Mucosa of gallbladder (tissue), 1 donor: ENCODE measurements at places on chromosomes 5 and 9. TPM values are rescaled to one million over a fixed set of nuclear protein-coding genes. Genes with fewer than 3 reads are reported as not detected.

DNA sequence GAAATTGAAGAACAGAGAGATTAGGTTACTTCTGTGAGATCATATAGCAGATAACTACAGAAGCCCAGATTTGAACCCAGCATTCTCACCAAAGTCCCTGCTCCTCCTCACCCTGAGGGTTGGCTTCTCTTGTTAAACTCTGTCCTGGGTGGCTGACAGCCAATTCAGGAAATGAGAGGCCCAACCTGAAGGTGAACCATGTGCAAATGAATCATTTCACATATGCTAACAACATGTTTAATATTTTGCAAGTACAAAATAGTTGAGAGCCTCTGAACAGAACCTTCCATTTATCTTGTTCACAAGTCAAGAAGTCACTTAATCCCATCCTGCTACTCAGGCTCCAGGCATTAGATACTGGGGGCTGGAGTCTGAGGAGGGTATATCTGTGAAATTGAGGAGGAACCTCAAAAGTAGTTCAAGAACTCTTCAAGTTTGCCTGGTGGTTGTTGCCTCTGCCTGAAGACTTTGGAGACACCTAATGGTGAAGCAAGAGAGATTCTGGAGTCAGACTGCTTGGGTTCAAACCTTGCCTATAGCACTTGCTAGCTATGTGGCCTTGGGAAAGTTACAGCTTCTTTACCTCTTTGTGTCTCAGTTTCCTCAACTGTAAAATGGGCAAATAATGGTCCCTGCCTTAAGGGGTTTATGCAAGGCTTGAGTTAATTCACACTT is 564.0 kb downstream of the PSAT1 start:
- DNase-seq, result no peak

The SPINK7 gene
- not detected for total RNA-seq

GRCh38 chr5:9015260-9015936 is 530.5 kb downstream of the SEMA5A start:
- DNase-seq, result no peak

DNA sequence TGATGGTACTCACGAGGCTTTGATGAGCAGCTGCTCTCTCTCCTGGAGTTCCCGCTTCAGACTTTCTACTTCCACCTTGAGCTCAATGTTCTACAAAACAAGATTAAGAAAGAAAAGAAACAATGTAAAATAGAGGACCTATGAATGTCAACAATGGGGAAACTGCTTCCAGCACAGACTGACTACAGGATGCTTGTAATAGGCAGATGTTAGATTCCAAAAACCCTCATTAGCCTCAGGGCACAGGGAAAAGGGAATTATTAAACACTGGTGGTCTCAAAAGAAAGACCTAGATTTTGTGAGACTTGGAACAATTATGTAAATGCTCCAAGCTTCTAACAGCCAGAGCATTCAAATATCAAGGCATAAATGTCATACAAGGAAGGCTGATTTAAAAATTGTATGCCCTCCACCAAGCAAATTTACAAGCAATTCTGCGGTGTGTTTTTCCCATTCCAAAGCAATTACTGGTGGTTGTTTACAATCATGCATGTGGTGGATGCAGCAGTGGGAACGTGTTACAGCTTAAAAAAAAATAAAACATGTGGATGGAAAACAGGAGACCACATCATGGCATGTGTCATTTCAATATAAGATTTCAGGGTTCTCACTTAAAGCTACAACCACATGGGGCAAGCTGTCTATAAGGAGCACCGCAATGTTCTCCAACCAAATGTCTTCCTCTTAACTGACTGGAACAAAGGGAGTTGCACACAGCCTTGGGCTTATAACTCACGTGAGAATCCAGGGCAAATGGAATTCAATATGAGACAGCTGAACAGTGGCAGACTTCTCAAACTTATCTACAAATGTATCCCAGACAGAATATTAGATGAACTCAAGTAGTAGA is 34.0 kb downstream of the CDK5RAP2 start:
- no peak for DNase-seq

DNA sequence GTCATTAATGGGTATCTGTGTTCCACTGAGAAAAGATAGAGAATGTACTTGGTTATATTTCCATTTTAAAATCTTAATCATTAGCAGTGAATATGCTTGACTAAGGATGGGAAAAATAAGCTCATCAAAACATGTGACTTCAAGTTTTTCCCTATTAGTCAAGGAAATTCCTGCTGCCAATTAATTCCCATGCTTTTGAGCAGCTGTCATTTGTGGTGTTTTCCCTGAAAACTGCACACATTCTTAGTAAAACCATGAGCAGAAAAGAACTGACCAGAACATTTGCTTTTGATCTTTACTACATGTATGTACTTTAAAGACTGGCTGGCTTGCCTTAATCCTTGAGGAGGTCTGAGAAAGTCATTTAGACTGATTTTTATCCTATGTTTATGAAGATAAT is 75.2 kb downstream of the AOPEP start:
- no peak for DNase-seq

GRCh38 chr9:28365728-28366127 is 792.4 kb upstream of the C9orf72 start:
- no peak for DNase-seq

The RETREG1 gene
- 63.7 TPM for total RNA-seq

The MEIKIN gene
- not detected for total RNA-seq

GRCh38 chr5:147876626-147877025 is 1.9 kb upstream of the SCGB3A2 start:
- no peak for DNase-seq

- no peak for DNase-seq
Observed at GRCh38 chr9:88362681-88363080, 25.6 kb upstream of the SPIN1 start.

DNA sequence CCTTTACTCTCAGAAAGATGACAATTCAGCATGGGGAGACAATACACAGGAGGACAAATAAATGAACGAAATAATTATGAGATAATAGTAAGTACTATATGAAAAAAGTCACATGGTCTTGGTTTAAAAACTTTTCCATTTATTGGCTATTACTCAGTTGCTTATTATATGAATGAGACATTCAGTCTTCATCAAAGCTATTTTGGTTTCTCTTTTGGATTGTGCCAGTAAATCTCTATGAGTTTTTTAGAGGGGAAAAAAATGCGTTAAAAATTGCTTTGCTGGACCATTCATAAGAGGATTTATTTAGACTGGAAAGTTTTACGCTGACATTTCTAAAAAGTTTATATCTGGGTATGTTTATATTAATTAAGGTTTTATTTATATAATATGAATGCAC is 137.7 kb downstream of the AOPEP start:
- DNase-seq, result no peak

DNA sequence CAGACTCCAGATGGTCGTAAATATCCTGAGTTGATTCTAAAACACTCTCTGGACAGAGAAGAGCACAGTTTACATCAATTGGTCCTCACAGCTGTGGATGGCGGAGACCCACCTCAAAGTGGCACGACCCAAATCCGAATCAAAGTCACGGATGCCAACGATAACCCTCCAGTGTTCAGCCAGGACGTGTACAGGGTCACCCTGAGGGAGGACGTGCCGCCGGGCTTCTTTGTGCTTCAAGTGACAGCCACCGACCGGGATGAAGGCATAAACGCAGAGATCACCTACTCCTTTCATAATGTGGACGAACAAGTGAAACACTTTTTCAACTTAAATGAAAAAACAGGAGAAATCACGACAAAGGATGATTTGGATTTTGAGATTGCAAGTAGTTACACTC is 891 bp downstream of the PCDHGB2 start:
- DNase-seq, result no peak

DNA sequence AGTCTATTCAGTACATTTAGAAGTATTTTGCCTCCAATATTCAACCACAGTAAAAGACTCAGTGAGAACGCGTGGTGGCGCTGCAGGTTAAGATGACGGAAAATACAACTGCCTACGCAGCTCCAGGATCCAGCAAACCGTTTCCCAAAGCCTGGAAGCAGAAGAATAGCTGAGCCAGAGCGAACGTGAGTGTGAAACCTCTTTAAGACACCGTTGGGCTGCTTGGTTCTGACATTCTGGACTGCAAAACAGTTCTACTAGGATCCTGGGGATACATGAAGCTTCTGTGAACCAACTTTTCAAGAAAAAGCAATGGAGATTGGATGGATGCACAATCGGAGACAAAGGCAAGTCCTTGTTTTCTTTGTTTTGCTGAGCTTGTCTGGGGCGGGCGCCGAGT is at the start of gene PCDHB16:
Gene PCDHB16, plus strand, starts transcription at position 140 of the 400 bp plus-strand sequence. Its CDS starts 173 bp downstream, at position 313.
- DNase-seq, result no peak

DNA sequence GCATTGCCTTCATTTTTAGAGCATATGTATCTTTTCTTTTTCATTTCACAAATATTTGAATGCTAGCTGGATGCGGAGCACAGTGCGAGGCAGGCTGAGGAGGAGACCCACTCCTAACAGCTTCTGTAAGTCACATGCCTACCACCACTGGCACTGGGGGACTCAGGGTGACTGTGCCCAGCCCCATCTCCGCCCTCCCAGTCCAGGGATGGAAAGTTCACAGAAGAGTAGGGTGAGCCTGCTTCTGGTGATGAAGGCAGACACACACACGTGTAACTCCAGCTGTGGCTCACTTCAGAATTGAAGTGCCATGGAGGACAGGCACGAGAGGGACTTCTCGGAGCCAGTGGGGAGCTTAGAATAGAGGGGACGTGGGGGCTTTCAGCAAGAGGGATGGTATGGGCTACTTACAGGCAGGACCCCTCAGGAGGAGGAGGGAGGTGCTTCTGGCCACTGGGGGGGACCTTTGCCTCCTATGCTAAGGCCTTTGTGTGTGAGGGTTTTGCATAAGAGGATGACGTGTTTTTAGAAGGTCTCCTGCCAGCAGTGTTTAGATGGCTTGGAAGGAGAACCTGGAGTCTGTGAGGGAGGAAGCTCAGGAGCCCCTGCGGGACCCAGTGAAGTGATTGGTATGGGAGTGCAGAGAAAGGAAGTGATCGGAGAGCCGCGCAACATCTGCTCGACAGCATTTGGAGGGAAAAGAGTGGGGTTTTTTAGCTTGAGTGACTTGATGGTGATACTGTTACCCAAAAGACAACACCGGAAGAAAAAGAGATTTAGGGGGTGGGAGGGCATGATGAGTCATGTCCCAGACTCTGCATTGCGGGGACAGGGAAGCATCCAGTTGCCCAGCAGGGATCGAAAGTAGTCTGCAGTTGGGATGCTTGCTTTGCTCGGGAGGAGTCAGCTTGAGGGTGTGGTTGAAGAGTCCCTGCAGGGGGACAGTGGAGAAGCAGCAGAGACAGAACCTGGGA is 163.5 kb upstream of the OTULINL start:
- no peak for DNase-seq

- no peak for DNase-seq
Observed at GRCh38 chr5:143130613-143131305, 272.7 kb downstream of the NR3C1 start.

DNA sequence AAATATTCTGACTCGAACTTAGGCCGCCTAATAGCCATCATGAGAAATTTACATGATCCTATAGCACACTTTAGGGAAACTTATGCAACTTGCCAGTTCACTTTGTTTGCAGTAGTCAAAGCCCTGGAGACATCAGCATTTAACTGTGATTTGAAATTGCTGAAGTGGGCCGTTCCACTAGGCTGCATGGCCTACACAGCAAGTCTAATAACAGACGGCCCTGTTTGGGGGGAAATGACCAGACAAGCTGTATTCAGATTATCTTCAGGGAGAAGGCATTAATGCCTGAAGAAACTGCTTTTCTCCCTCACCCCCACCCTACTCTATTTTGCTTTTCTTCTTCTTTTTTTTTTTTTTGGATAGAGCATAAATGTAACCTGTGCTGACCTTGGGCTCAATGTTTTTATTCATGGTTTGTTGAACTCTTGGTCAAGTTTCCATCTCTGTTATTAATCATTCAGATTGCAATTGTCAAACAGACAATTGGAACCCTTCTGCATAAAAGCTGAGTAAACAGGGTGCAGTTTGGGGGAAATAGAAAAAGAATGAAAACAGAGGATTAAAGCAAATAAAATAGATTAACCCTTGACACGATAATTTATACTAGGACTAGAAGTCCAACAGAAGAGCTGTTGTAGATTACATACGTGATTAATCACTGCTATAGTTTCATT is 1928.2 kb upstream of the WWC1 start:
- DNase-seq, result no peak

The ANKRD55 gene
- 0.20 TPM for total RNA-seq

DNA sequence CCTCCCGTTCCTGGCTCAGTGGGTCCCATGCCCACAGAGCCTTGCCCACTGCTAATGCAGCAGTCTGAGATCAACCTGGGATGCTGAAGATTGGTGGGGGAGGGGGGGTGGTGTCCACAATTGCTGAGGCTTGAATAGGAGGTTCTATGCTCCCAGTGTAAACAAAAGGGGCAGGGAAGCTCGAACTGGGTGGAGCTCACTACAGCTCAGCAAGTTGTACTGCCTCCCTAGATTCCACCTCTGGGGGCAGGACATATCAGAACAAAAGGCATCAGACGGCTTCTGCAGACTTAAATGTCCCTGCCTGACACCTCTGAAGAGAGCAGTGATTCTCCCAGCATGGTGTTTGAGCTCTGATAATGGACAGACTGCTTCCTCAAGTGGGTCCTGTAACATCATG is 885.6 kb upstream of the COX7C start:
- DNase-seq, result no peak

DNA sequence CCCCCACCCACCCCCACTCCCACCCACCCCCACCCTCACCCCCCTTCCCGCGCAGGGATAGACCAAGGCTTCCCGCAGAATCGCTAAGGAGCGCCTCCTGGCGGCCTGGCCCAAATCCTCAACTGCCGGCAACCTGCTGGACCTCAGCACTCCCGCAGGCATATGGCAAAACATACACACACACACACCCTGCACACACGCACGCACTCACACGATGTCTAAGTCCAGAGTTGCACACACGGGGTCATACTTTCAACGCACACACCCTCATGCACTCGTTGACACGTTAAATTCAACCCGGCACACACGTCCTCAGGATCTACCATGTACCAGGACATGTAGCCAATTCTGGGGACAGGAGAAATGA is 1.7 kb downstream of the CPLX2 start:
- DNase-seq, result no peak

The FCHO2 gene
- total RNA-seq, result 43.2 TPM

GRCh38 chr9:11933926-11934325 is 759.3 kb upstream of the TYRP1 start:
- no peak for DNase-seq

- DNase-seq, result no peak
Observed at GRCh38 chr9:83419961-83420360, 118.2 kb downstream of the FRMD3 start.
